ENCODE measurements at places on chromosomes 13 and 19.

GRCh38 chr19:17450264-17451075 is 2.0 kb upstream of the TMEM221 start:
- DNase-seq: peak; percentile 14

- no peak for DNase-seq
Observed at GRCh38 chr13:44921246-44921877, 67.9 kb downstream of the NUFIP1 start.

- DNase-seq: no peak
Observed at GRCh38 chr19:30450835-30451321, 78.7 kb downstream of the ZNF536 start.

DNA sequence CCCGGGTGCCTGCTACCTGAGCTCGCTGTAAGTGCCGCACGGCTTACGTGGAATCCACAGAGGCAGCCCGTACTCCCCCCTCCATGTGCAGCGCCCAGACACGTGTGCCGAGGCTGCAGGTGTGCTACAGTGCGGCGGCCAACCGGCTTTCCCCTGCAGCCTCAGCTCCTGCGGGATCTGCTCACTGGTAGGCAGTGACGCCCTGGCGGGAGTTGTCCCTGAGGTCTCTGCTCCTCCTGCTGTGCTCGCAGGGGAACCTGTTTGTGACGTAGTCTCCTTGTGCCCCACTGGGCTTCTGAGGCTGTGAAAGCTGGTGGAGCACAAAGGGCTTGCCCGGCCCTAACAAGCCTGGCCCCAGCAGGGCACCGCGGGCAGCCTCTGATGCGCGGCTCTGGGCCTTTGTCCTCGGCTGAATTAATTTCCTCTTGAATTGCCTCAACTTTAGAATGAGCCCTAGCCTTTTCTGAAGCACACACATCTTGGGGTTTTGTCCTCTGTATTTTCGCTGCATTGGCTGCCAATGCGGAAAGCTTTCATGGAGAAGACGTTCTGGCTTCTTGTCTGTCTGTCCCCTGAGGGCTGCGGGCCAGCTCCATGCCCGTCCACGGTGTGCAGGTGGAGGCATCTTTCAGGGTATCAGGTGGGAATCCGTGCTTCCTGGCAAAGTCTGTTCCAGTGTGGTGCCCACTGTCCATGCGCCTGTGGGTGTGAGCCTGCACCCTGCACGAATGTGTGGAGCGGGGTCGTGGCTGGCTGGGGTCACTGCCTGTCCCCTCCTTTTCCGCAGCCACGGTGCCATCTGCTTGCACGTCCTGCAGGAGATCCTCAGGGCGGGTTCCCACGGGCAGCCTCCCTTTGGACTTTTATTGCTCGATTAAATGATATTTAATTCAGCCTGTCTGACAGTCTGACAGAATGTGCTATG is 77.3 kb upstream of the MCF2L start:
- no peak for DNase-seq

DNA sequence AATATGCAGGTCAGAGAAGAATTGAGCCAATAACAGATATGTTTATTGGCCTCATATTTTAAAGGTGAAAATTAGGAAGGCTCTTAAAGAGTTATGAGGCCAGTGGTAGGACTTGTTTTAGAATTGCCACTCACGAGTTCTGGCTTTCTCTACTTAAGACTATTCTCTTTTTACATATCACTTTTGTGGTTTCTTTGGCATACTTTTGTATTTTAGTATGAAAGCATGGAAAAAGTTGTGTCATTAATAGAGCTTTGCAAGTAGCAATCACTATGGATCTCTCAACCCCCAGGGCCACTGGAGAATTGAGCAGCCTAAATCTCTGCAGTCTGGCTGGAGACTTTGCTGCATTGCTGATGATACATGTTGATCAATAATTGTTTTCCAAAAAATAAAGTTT is 64.6 kb upstream of the SOX21 start:
- DNase-seq: no peak

DNA sequence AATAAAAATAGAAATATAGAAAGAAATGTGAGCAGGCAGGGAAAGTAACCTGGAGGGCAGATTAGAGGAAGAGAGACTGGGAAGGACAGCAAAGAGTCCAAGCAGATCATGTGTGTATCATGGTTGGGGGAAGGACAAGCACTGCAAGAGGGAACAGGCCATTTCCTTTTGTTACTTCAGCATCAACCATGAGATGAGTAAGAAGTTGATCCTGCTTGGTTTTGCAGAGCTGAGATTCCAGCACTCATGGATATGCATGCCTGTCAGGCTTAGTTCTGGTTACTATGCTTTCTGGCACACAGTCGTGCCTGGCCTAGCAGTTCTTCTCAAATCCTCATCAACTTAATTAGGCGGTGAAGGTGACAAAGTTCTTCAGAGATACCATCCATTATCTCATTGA is 18.1 kb downstream of the NALCN start:
- DNase-seq: no peak

DNA sequence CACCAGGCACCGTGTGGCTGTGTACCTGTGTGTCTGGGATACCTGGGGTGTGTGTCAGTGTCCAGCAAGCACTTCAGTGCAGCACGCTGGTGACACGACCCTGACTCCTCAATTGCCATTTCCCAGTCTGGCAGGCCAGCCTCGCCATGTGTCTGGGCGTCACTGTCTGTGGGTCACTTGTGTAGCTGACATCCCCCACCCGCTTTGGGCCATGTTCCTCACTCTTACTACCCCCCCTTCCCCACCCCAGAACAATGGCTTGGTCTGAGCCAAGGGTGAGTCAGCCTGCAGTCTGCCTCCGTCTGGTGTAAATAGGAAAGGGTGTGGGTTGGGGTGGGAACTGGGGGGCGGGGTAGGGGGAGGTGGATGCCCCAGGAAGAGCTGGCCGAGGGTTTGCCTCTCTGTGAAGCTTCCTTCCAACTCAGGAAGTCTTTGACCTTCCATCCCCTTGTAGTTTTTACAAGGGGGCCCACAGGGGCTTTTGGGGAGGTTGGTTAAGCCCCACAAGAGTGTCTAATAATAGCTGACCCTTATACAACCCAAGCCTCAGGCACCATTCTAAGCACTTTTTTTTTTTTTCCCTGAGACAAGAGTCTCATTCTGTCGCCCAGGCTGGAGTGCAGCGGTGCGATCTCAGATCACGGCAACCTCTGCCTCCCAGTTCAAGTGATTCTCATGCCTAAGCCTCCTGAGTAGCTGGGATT is 17.6 kb downstream of the NOVA2 start:
- DNase-seq: no peak

- DNase-seq: no peak
Observed at GRCh38 chr13:52686376-52686775, 33.7 kb downstream of the SUGT1 start.

- no peak for DNase-seq
Observed at GRCh38 chr19:28961772-28962500, 251.0 kb downstream of the UQCRFS1 start.

DNA sequence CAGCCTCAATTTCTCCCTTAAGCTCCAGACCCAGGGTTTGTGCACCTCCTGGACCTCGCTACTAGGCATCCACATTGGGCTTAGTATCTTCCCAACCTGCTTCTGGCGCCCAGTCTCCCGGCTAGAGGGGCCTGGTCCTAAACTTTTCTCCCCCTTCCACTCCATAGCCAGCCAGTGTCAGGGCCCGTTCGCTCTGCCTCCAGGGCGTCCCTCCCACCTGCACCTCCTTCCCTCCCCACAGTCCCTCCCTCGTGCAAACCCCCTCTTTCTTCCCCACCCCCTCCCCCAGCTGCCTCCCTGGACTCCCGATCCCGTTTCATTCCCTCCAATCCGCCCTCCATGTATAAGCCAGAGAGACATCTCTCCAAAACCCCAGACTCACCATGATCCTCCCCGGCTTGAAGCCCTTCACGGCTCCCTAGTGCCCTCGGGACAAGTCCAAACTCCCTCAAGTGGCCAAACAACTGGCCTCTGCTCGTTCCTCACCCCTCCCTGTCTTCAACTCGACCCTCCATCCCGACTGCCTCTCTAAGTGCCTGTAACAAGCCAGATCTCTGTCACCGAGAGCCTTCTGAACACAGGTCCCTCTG is 997 bp upstream of the SAMD4B start:
- DNase-seq: peak; percentile 26

DNA sequence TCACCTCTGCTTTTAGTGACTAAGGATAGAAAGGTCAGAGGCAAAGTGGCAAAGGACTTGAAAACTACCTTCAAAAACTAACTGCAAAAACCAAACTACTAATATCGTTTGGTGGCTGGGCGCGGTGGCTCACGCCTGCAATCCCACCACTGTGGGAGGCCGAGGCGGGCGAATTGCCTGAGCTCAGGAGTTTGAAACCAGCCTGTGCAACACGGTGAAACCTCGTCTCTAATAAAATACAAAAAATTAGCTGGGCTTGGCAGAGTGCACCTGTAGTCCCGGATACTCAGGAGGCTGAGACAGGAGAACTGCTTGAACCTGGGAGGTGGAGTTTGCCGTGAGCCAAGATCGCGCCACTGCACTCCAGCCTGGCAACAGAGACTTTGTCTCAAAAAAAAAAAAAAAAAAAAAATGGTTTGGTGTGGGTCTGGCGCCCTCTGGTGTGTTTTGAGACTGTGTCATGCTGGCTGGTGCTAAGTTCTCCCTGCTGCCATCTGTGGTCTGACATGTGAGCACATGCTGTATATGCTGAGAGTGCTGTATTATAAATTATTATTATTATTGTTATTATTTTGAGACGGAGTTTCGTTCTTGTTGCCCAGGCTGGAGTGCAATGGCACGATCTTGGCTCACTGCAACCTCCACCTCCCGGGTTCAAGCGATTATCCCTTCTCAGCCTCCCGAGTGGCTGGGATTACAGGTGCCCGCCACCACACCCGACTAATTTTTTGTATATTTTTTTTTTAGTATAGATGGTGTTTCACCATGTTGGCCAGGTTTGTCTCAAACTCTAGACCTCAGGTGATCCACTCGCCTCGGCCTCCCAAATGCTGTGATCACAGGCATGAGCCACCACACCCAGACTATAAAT is 36.0 kb upstream of the RNF17 start:
- DNase-seq: peak; percentile 78

- DNase-seq: no peak
Observed at GRCh38 chr13:97566907-97567306, 132.9 kb downstream of the RAP2A start.

DNA sequence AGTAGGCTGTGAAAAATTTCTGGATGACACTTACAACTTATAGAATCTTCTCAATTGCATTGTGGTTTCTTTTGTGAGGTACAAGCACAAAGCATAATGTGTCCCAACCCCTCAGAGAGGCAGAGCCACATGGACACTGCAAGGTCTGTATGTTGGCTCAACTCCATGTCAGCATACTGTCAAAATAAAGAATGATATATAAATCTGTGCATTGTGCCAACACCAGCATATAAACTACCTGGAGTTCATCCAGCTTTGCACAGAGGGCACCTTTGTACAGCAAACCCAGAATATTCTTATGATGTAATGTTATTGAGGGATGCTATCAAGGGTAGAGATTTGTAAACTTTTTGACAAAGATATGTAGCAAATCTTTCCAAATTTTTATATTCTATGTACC is 1065.8 kb upstream of the MIR17HG start:
- no peak for DNase-seq

DNA sequence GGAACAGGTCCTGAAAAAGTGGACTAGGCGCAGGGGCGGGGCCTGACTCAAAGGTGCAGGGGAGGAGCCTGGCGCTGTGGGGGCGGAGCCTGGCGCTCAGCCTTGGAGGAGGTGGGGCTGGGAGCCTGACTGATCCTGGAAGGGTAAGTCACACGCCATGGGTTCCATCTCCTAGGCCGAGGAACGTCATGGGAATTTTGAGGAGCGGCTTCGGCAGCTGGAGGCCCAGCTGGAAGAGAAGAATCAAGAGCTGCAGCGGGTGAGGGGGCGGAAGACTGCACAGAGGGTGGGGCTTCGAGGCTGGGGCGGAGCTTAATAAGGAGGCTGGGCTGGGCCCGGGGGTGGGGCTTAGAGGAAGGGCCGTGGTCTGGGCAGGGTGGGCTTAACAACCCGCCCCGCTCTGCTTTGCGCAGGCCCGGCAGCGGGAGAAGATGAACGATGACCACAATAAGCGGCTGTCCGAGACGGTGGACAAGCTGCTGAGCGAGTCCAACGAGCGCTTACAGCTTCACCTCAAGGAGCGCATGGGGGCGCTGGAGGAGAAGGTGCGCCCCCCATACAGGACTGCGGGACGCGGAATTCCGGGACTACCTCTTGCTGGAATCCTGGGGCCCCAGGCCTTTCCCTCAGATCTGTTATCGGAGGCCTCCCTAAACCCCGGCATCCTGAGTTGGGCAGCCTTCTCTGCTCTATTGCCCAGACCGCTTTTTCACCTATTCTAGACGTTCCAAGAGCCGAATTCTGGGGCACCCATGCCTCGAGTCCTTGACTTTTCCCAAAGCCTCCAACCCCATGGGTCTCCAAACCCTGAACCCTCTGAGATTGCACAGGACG is 14.5 kb downstream of the PPFIA3 start:
- peak; percentile 31 for DNase-seq

DNA sequence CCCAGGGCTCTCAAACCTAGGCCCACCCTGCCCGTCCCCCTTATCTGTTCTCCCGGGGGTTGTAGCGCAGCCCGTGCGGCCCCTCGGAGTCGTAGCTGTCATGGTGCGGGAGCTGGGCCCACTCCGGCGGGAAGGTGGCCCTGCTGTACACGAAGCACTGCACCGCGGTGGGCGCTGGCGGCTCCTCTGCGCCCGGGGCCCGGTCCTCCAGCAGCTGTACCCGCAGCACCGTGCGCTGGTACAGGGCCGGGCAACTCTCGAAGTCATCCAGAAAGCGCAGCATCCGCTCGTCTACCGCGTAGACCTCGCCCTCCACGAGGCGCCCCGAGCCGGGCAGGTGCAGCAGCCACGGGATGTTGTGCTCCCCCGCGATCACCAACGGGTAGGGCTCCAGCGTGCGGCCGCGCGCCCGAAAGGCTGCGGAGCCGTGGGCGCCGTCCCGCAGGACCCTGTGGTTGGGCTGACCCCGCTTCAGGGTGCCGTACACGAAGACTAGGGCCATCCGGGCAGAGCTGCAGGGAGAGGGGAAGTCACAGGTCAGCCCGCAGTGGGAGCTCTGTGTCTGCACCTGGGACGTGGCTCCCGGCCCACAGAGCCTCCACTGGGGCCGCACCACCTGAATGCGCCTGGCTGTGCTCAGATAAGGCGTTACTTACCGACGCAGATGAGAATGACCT is 56.4 kb downstream of the GGACT start:
- no peak for DNase-seq

DNA sequence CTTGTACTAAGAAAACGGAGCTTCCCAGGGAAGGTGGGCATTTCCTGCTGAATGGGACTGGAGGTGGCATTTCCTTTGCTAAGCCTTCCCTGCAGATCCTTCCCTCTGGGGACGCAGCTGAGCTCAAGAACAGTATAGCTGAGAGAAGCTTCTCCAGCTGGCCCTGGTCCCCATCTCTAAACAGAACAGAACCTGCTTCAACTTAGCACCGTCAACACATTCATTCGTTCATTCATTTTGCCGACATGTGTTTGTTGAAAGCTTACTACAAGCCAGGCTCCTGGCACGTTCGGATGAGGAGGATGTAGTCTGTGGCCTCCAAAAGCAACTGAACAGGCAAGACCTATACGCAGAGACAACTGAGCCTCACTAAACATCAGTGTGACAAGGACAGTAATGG is 36.6 kb upstream of the PEPD start:
- DNase-seq: no peak

- no peak for DNase-seq
Observed at GRCh38 chr19:1361601-1362386, 21.9 kb upstream of the NDUFS7 start.

All from CD4-positive, alpha-beta T cell treated with Interleukin-6 at 100 ng/mL for 8 hours (primary cell).